ENCODE measurements at places on chromosomes 13 and 19. TPM values are rescaled to one million over a fixed set of nuclear protein-coding genes. Genes with fewer than 3 reads are reported as not detected.

DNA sequence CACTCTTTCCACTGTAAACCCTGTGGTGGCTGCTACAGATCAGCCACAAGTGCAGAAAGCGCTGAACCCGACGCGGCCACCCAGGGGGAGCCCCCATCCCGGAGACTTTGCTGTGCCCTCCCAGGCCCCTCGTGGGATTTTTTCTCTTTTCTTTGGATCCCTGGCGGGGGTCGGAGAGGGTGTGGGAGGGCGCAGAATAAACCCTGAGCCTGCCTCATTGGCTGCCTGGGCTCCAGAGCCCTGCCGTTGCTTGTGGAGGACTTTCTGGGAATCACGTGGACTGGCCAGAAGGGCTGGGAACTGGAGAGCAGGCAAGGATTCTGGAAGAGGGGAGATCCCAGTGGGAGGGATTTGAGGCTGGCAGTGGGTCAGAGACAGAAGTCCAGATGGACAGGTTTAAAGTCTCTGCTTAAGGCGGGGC, 24.9 kb downstream of the GADD45B start:
- H3K4me1 ChIP-seq, result peaks cover 8% of the 10 kb centered on the region
- no peak overlapping the region for H3K4me3 ChIP-seq
- H3K36me3 ChIP-seq, result no peaks in the 10 kb centered on the region
- no peaks in the 10 kb centered on the region for H3K27me3 ChIP-seq

DNA sequence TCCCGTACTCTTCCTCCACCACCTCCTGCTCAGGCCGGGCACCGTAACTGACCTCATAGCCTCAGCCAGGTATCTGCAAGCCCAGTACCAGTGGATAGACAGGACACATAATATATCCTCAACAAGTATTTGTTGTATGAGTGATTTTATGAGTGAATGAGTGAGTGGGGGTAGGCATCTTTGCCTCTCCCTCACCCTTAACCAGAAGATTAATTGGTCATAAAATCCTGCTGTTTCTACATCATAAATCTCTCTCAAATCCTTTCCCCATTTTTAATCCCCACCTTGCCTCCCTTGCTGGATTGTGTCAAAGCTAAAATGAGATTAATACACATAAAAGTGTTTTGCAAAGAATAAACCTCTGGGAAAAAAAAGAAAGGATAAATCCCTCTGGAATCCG, 44.4 kb upstream of the HMGB1 start:
- H3K4me1 ChIP-seq, result no peaks in the 10 kb centered on the region
- no peak for DNase-seq
- no peaks in the 10 kb centered on the region for H3K36me3 ChIP-seq
- no peaks in the 10 kb centered on the region for H3K27me3 ChIP-seq
- H3K27ac ChIP-seq, result no peak overlapping the region

DNA sequence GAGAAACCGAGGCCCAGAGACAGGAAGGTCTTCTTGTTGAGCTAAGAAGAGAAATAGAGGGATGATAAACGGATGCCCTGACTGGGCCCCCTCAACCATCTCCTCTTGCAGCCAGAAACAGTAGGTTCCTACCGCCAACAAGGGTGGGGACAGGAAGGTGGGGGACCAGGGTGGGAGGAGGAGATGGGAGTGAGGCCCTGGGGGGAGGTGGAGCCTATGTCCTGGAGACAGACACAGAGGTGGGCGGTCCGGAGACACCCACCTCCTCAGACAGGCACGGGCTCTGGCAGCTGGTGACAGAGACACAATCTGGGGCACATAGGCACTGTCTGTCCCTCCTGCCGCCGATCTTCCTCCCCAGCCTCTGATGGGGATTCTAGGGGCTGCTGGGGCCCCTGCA, 16.9 kb downstream of the GADD45B start:
- DNase-seq, result no peak
- H3K36me3 ChIP-seq, result no peaks in the 10 kb centered on the region
- peaks cover 38% of the 10 kb centered on the region for H3K4me1 ChIP-seq
- no peak overlapping the region for H3K4me3 ChIP-seq
- no peak overlapping the region for H3K27ac ChIP-seq

Gene EXOC3L2
- total RNA-seq, result 1.7 TPM

DNA sequence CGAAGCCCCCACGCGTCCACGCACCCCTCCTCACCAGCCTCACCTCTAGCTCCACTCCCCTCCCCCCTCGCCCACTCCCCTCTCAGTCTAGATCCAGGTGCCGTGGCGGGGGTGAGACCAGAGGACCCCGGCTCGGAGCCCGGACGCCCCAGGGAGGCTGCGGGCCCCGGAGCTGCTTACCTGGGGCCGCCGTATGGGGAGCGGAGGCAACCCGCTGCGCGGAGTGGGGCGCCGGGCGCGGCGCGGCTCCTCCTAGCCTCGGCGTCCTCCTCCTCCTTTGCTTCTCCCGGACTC, 353 bp downstream of the ENOX1 start:
- no peak for DNase-seq
- H3K27me3 ChIP-seq, result no peaks in the 10 kb centered on the region
- peak overlapping the region; percentile 70 for H3K27ac ChIP-seq

Measured in heart left ventricle (tissue), 16 donors.